ENCODE measurements at places on chromosomes 4 and X. TPM values are rescaled to one million over a fixed set of nuclear protein-coding genes. Genes with fewer than 3 reads are reported as not detected.

The SMIM20 gene
- 11.5 TPM for total RNA-seq

The PNMA5 gene
- total RNA-seq, result 0.23 TPM

The MAP9 gene
- 2.7 TPM for total RNA-seq

The DCLK2 gene
- 0.08 TPM for total RNA-seq

The TLR2 gene
- 1.3 TPM for total RNA-seq

- no peaks in the 10 kb centered on the region for H3K36me3 ChIP-seq
- H3K27me3 ChIP-seq, result no peaks in the 10 kb centered on the region
- H3K4me3 ChIP-seq, result no peak overlapping the region
- DNase-seq, result no peak
Measured at GRCh38 chr4:161247831-161248230, 916.0 kb downstream of the FSTL5 start.

- H3K36me3 ChIP-seq, result no peaks in the 10 kb centered on the region
- H3K4me3 ChIP-seq, result no peak overlapping the region
- no peaks in the 10 kb centered on the region for H3K4me1 ChIP-seq
- H3K27ac ChIP-seq, result no peak overlapping the region
- H3K27me3 ChIP-seq, result no peaks in the 10 kb centered on the region
Measured at GRCh38 chrX:37677243-37677642, 8.3 kb upstream of the XK start.

- DNase-seq, result no peak
- H3K36me3 ChIP-seq, result no peaks in the 10 kb centered on the region
- H3K4me3 ChIP-seq, result no peak overlapping the region
- H3K27ac ChIP-seq, result no peak overlapping the region
- H3K4me1 ChIP-seq, result no peaks in the 10 kb centered on the region
Measured at GRCh38 chr4:100539706-100540105, 21.9 kb upstream of the EMCN start.

All from activated CD4-positive, alpha-beta memory T cell treated with anti-CD3 and anti-CD28 coated beads, Interleukin-2, amount 10 ng/mL, durations not matched to agents 7 days and 5 days (primary cell).